ENCODE measurements at places on chromosomes 7 and 10. TPM values are rescaled to one million over a fixed set of nuclear protein-coding genes. Genes with fewer than 3 reads are reported as not detected.

- peak; percentile 67 for DNase-seq
Measured at GRCh38 chr7:134750083-134751062, 29.1 kb upstream of the CALD1 start.

DNA sequence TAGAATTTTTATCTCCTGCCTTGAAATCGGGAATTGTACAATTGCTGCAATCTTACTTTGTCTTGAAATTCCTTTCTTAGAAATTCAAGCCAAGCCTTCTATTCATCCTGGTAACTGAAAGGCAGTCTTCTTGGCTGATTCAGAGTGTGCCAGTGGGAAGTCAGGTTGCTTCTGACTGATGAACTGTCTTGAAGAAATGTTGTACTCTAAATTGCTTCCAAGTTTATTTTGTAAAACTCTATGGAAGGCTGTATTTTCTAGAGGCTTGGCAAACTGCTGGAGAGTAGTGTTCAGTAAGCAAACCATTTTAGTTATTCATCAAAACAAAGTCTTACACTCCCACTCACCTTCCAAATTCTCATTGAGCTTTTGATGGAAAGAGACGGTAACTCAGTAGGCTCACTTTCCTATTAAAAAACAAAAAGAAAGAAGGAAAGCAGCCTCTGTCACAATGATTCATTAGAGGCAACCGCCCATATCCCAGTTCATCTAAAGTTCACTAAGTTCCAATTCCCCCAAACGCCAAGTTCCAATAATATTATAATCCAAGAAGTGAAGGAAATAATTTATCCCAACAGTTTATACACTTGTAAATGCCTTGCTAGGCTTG, 187.9 kb upstream of the MALRD1 start:
- no peak for DNase-seq

The OR9A2 gene
- total RNA-seq = 0.29 TPM

The EBLN1 gene
- not detected for total RNA-seq

The BHLHA15 gene
- total RNA-seq = 21.8 TPM

The ZNF804B gene
- not detected for total RNA-seq

The SHTN1 gene
- total RNA-seq = 4.7 TPM
